ENCODE measurements at places on chromosomes 5 and 9.

GRCh38 chr5:54090495-54091120 lies 219.8 kb downstream of the ARL15 start:
- H3K36me3 ChIP-seq, result peaks cover 3% of the 10 kb centered on the region
- peak; percentile 78 for DNase-seq
- H3K4me3 ChIP-seq, result peak overlapping the region; percentile 29
- H3K27ac ChIP-seq, result peak overlapping the region; percentile 17
- peaks cover 68% of the 10 kb centered on the region for H3K4me1 ChIP-seq

GRCh38 chr5:78706825-78707224 lies 58.3 kb upstream of the LHFPL2 start:
- H3K36me3 ChIP-seq, result peaks cover 10% of the 10 kb centered on the region
- peaks cover 6% of the 10 kb centered on the region for H3K27me3 ChIP-seq
- no peak for DNase-seq
- no peak overlapping the region for H3K27ac ChIP-seq
- H3K4me3 ChIP-seq, result no peak overlapping the region

- no peaks in the 10 kb centered on the region for H3K36me3 ChIP-seq
- no peaks in the 10 kb centered on the region for H3K4me1 ChIP-seq
- DNase-seq, result no peak
These were observed 37.6 kb downstream of the SLC12A7 start for GRCh38 chr5:1074226-1074625.

DNA sequence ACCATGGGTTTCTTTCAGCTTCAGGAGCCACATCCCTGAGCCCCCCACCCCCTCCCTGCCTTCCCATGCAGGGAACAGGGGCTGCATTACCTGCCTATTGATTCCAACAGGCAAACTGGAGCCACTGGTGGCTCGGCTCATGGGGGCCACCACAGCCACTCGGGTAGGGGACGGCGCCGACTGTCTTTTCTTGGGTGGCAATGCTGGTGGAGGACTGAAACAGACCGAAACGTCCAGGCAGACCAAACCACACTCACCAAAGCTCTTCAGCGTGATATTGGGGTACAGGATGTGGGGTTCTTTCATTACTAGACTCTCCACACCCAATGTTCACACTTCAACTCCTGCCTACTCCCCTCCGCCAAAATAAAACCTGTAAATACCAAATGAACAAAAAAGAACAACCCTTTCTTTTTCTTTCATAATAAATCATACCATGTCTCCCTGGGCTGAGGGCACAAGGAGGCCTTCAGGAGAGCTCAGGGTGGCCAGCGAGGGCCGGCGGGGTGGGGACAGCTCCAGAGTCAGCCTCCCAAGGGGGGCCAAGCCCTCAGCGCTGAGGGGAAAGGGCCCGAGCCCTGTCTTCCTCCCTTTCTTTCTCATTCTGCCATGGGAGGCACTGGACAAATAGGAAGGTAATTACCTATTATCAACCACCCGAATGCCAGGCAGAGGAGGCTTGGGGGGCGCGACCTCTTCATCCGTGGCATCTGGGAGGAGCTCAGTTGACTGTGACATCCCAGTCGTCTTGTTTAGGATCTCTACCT lies 83.3 kb downstream of the PRRT1B start:
- no peak for DNase-seq
- H3K36me3 ChIP-seq, result peaks cover 13% of the 10 kb centered on the region
- H3K4me1 ChIP-seq, result peaks cover 38% of the 10 kb centered on the region
- H3K27ac ChIP-seq, result no peak overlapping the region

GRCh38 chr5:31832966-31833365 lies 194.0 kb downstream of the PDZD2 start:
- H3K27ac ChIP-seq, result no peak overlapping the region
- peaks cover 1% of the 10 kb centered on the region for H3K4me1 ChIP-seq
- H3K27me3 ChIP-seq, result peaks cover 8% of the 10 kb centered on the region

DNA sequence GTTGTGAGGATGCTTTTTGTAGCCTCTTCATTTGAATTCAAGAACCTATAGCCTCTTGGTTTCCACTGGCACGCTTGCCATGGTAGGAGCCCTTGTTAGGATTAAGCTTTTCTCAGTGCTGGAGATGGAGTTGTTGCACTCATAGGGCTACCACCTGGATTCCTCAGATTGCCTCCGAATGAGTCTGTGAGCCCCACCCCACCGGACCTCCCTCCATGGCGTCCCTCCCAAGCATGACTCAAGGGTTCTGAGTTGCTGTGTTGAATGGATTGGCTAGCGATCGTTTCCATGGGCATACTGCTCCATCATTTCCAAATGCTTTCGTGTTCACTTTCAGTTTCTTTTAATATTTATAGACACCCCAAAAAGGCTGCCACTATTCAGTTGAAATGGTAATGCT lies 69.9 kb downstream of the DAPK1 start:
- H3K27ac ChIP-seq, result no peak overlapping the region
- H3K36me3 ChIP-seq, result no peaks in the 10 kb centered on the region
- peaks cover 5% of the 10 kb centered on the region for H3K27me3 ChIP-seq
- H3K4me3 ChIP-seq, result no peak overlapping the region
- no peak for DNase-seq

DNA sequence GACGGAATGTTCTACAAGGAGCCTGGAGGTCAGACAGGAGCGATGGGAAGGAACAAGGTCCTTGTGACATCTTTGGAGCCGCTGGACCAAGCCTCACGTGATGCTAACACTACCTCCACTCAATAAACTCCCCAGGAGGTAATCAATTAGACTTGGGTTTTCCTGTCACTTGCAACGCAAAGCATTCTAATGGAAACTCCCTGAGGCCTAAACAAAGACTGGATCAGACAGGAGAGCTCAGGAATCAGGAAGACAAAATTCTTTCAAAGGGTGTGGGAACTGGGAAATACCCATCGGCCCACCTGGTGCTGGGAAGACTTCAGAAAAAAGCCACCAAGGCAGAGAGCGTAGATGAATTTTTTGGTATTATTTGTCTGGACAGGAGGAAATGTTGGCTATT lies 22.3 kb upstream of the UNC5A start:
- H3K27me3 ChIP-seq, result peaks cover 31% of the 10 kb centered on the region
- H3K27ac ChIP-seq, result no peak overlapping the region
- H3K4me1 ChIP-seq, result peaks cover 14% of the 10 kb centered on the region

- H3K4me3 ChIP-seq, result no peak overlapping the region
- no peak for DNase-seq
- H3K4me1 ChIP-seq, result no peaks in the 10 kb centered on the region
- H3K27ac ChIP-seq, result no peak overlapping the region
These were observed 238.3 kb downstream of the EBF1 start for GRCh38 chr5:158861366-158861765.

- peak; percentile 76 for DNase-seq
- H3K27ac ChIP-seq, result no peak overlapping the region
- H3K4me1 ChIP-seq, result peaks cover 14% of the 10 kb centered on the region
These were observed 43.4 kb upstream of the NR4A3 start for GRCh38 chr9:99778308-99778707.

GRCh38 chr9:106862821-106863720 lies at the start of gene ZNF462:
ZNF462 (plus strand) TSS chr9:106863166; CDS start chr9:106923384, 60,218 bp downstream.
- peaks cover 47% of the 10 kb centered on the region for H3K4me1 ChIP-seq
- H3K36me3 ChIP-seq, result no peaks in the 10 kb centered on the region
- H3K4me3 ChIP-seq, result peak within 1 kb of the TSS; percentile 94
- DNase-seq, result peak; percentile 70
- H3K27ac ChIP-seq, result peak within 1 kb of the TSS; percentile 88
- H3K27me3 ChIP-seq, result peaks cover 20% of the 10 kb centered on the region

- no peaks in the 10 kb centered on the region for H3K36me3 ChIP-seq
- no peak overlapping the region for H3K4me3 ChIP-seq
- DNase-seq, result peak; percentile 23
- peaks cover 59% of the 10 kb centered on the region for H3K4me1 ChIP-seq
- no peak overlapping the region for H3K27ac ChIP-seq
- peaks cover 4% of the 10 kb centered on the region for H3K27me3 ChIP-seq
These were observed 82.5 kb downstream of the ESM1 start for GRCh38 chr5:54902791-54903473.

DNA sequence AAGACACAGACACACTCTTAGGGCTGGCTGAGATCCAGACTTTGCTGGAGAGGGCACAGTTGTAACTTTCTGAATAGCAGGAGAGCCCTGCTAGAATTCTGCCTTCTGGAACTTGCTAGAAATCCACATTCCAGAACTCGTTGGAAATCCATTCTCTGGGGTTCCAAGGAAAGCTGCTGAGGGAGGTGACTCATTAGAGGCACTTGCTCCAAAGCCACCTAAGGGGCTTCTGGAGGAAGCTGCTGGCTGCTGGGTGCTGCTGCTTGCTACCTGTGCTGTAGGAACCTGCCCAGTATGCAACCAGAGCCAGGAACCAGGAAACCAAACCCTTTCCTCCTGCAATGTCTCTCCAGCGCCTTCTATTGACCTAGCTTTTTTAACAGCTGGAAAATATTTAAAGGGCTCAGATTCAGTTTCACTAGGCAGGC lies 4.1 kb upstream of the TLE4 start:
- H3K27ac ChIP-seq, result no peak overlapping the region
- H3K36me3 ChIP-seq, result no peaks in the 10 kb centered on the region
- H3K4me1 ChIP-seq, result peaks cover 21% of the 10 kb centered on the region
- H3K4me3 ChIP-seq, result no peak overlapping the region
- peak; percentile 36 for DNase-seq

- H3K27ac ChIP-seq, result no peak overlapping the region
- H3K36me3 ChIP-seq, result no peaks in the 10 kb centered on the region
- H3K4me3 ChIP-seq, result no peak overlapping the region
- H3K4me1 ChIP-seq, result peaks cover 10% of the 10 kb centered on the region
- peaks cover 2% of the 10 kb centered on the region for H3K27me3 ChIP-seq
These were observed 120.2 kb downstream of the CARTPT start for GRCh38 chr5:71839096-71839884.

DNA sequence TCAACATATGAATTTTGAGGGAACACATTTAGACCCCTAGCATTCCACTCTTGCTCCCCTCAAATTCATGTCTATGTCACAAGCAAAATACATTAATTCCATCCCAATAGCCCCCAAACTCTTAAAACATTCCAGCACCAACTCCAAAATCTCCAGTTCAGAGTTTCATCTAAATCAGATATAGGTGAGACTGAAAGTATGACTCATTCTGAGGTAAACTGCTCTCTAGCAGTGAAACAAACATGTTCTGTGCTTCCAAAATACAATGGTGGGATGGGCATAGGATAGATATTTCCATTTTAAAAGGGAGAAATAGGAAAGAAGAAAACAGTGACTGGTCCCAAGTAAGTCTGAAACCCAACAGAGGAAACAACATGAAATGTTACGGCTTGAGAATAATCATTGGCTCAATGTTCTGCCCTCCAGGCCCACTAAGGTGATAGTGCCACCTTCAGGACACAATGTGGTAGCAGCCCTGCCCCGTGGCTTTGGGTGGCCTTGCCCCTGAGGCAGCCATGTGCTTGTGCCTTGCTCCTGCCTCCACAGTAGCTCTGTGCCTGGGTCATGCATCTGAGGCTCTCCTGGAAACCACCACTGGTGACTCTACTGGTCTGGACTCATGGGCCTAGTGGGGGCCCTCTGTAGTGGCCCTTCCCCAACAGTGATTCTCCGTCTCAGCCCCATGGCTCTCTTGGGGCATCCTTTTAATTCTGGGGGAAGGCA lies 36.4 kb upstream of the IPPK start:
- H3K4me3 ChIP-seq, result no peak overlapping the region
- DNase-seq, result no peak
- H3K4me1 ChIP-seq, result peaks cover 30% of the 10 kb centered on the region
- no peak overlapping the region for H3K27ac ChIP-seq
- H3K36me3 ChIP-seq, result peaks cover 10% of the 10 kb centered on the region
- H3K27me3 ChIP-seq, result peaks cover 4% of the 10 kb centered on the region

All from HFFc6 (cell line).